ENCODE measurements at places on chromosomes 7 and 10.

- DNase-seq, result no peak
Measured at GRCh38 chr7:98713165-98713810, 96.2 kb downstream of the NPTX2 start.

- DNase-seq, result no peak
Measured at GRCh38 chr7:102047-102711, 90.2 kb upstream of the FAM20C start.

DNA sequence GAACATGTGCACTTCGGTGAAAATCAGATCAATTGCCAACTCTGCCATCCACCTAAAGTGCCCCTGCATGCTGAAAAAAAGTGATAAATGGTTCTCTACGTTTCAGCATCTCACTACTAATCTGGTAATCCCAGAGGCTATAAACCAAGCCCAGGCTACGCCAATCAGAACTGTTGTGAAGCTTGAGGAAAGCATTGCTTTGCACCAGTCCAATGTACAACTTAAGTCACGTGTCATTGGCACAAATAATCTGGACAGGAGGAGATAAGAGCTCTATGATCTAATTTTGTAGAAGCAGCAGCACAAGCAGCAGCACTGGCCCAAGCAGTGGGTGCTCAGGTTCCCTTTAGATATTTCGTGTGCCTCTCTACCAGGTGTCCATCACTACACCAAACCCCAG lies 4.4 kb upstream of the EGR2 start:
- DNase-seq, result no peak

GRCh38 chr10:62573929-62574328 lies 199.8 kb downstream of the ZNF365 start:
- no peak for DNase-seq

DNA sequence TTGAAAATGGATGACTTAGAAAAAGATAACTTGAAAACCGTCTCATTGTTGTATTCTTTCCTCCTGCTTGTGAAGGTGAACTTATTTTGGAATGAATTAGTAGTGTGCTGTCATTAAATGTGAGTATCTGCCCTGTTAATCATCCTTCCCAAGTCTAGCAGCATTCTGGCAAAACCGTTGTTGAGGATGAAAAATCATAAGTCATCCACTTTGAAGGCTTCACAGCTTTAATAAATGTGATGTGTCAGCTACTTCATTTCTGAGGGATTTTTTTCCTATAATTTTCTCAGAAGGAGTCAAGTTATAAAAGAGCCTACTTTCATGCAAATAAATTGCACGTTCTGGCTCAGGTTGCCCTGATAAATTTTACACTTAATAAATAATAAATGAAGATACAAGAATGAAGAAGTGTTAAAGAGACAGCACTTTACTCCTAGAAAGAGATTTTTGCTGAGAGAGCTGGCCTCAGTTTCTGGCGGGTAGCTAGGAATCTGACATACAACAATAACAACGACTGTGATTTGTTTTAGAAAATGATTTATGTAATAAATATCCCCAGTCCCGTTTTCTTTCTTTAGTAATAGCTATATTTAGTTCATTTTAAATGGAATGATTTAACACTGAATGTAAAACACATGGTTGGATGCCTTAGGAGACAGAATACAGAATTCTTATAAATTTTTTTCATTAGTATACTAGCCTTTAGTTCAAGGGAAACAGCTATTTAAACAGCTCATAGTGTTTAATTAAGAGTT lies 516.5 kb upstream of the KLF6 start:
- no peak for DNase-seq

DNA sequence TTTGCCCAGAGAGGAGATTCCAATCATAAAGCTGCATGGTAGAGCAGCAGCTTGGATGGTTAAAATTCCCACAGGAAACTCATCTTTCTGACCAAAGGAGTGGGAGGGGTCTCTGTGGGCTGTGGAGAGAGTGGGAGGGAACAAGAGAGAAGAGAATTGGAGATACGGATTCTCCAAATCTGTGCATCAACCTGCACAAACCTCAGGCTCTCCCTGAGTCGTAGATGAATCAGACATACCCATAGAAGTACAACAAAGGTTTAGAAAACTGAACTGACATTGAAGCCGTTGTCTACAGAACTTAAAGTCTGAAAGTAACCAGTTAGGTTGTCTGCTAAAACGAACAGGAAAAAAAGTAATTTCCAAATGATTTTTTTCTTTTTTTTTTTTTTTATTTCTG lies 41.9 kb downstream of the CYCS start:
- DNase-seq, result no peak

GRCh38 chr10:34540492-34540891 lies 274.6 kb downstream of the PARD3 start:
- no peak for DNase-seq

All from SJCRH30 (cell line).